ENCODE measurements at places on chromosomes 16 and 17.

DNA sequence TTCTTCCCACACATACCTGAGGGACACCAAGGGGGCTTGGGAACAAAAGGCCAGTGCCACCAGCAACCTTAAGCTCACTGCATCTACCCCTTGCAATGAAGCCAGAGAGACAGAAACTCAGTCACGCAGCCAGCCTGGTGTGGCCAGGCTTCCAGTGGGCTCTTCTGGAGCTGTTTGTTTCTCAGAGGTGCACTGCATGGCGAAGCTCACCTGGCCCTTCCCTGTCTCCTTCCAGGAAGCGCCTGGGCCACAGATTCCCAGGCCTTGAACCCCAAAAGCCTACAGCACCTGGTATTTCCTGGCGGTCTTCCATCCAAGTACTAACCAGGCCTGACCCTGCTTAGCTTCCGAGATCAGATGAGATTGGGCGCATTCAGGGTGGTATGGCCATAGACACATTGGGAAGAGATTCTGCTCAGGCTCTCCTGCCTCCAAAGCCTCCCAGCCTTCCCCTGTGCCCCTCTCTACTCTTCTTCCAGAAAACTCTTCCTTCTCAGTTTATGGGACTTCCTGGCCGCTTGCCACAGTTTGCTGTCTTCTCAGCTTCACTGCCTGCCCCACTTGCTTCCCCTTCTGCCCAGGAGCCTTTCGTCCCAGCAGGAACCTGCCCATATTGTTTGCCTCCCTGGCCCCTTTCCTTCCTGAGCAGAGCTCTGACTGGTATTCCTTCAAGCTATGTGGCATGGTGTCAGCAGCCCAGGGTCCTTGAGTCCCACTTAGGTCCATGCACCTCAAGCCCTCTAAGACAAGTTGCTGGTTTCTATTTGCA is 1.6 kb downstream of the CISD3 start:
- DNase-seq = no peak

DNA sequence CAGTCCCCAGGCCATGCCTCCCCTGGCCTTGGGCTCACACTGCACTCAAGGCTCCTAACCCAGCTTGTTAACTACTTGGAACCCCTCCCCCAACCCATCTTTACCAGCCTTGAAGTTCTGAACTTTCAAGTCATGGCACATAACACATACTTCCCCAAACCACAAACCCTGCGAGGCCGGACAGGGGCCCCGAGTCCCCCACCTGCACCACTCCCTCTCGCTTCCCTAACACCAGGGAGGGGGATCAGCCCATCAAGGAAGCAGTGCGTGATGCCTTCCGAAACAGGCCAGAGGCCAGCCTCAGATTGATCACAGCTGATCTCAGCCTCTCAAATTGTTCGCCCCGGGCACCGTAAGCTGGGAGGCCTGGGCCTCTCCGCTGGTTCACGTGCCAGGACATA is 3.0 kb upstream of the NLRC3 start:
- no peak for DNase-seq

DNA sequence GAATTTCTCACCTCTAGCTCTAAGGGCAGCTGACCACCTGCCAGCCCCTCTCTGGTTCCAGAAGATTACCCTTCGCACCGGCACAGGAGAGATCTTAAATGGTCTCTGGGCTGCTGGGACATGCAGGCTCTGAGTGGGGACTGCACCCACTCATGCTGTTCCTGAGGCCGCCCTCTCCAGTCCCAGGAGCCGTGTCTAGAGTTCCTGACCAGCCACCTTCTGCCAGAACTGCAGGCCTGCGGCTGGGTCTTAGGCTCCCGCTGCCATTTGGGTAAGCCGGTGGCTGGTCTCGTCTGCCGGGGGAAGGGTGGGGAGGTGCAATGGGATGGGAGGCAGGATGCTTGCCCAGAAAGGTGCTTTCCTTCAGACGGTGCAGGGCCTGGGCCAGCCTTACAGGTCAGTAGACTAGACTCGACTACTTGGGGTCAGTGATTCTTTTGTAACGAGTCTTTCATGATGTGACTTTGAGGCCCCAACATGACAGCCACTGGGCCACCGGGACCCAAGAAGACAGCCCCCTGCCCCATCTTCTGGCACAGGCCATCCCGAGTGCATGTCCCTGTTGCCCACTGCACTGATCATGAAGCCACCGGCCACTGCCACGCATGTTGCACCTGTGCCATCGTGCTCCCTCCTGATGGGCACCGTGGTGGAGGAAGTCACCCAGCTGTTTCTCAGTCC is 26.4 kb downstream of the B9D1 start:
- DNase-seq = no peak

DNA sequence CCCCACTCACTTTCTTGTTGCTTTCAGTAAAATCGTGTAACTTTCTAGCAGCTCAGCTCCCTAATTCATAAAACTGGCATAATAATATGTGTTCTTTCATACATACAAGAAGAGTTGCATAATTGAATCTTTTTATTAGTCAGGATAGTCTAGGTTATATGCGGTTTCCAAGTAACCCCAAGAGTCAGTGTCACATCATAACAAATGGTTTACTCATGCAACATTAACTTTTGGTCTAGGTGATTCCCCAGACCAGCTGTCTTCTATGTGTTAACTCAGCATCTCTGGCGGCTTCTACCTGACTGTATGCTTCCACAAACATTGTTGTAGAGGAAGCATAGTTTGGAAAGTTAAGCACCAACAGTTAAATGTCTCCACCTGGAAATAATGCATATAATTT is 1000.4 kb downstream of the CDH11 start:
- DNase-seq = no peak

- DNase-seq = no peak
Observed at GRCh38 chr17:80861418-80861815, 130.2 kb upstream of the CHMP6 start.

DNA sequence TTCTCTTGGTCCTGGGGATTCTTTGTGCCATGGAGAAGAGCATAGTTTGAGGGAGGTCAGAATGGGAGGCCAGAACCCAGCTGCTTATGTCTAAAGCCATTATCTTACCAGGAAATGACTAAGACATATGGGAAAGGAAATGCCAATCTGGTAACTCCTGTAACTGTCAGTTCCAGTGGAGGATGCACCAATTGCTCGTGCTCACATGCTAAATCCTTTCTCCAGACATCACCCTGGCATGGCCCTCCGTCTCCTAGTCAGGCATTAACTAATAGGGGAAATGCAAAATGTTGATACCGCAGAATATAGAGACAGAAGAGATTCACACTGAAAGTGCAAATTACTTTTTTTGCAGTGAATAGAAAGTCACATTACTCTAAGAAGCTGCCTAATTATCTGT is 255.6 kb upstream of the HSBP1 start:
- no peak for DNase-seq

DNA sequence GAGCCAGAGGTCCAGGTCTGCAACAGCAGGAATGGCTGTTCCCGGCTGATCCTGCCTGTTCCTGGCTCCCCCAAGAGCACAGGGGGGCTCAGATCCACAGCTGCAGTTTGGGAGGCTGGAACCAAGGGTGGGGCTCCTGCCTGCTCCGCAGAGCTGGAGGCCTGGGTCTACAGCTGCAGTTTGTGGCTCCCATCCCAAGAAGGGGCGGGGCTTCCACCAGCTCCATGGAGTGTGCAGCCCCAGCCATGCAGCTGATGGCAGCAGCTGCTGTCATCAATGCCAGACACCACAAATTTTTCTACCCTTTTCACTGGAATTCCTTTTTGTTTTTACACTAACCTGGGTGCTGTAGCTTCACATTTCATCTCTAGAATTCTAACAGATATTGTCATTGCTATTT is 135.4 kb upstream of the KIF2B start:
- no peak for DNase-seq

DNA sequence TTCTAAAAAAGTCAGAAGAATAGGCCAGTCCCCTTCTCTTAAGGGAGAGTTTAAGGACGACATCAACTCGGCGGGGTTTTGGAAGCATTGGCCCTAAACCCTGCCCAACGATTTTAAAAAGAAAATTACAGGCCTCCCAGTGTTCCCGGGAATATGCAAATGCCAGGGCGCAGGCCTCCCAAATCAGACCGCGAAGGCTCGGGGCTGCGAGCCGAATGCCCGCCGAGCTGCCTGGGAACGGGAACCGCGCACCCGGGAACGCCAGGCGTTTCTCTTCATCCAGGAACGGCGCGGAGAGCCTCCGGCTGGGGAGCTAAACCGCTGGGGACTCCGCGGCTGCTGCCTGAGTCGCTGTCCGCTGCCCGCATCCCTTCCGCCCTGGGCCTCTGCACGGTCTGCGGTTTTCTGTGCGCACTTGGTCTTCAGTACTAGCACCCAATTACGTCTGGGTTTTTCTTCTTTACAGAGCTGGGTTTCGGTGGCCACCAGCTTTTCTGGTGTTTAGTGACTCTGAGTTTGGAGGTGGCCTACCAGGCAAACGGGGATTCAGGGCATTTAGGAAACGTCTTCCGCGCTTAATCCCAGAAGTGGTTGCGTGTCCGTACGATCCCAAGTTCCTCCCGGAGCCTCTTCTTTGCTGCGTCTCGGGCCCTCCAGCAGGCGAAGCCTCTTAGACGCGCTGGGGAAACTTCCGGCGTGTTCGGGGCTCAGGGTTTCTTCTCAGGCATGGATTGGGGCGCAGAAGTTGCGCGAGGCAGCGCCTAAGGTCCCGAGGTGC is 5.7 kb downstream of the IRX5 start:
- DNase-seq = no peak

DNA sequence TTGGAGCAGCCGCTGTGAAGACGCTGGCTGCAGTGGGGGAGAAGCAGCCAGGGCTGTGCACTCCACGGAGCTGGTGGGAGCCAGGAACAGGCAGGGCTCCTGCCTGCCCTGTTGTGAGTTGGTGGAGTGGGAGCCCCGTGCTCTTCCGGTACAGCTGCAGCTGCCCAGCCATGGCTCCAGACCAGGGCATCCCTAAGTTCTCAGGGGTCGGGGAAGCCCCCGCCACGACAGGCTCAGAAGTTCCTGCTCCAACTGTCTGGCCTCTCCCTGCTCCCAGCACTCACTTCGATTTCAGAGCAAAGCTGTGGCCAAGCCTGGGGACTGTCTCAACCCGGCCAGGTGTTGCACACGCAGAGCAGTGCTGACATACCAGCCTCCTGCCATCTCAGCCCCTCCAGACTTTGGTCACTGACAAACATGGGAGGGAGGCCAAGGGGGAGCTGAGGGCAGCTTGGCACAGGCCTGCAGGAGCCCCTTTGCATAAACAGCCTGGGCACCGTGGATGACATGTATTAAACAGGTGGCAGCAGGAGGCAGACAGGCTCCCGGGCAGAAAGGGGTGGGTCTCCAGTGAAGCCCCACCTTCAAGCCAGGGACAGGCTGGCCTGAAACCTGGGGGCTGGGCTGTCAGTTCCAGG is 13.9 kb upstream of the KDM8 start:
- DNase-seq = no peak

DNA sequence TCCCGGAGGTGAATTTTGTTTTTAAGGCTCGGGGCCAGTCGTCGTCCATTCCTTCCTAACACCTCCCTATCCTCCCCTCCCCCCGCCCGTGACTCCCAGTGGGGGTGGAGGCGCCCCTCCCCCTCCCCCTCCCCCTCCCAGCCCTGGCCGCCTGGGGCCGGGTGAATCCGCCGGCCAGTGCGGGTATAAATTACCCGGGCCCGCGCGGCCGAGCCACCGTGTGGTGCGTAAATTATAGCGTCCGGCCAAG is 2.0 kb upstream of the GSE1 start:
- no peak for DNase-seq

- no peak for DNase-seq
Observed at GRCh38 chr16:70254180-70254964, 2.6 kb upstream of the EXOSC6 start.

GRCh38 chr16:81076566-81077075 is 417 bp downstream of the C16orf46 start:
- peak; percentile 92 for DNase-seq

- DNase-seq = no peak
Observed at GRCh38 chr16:50501986-50502615, 46.1 kb upstream of the NKD1 start.

DNA sequence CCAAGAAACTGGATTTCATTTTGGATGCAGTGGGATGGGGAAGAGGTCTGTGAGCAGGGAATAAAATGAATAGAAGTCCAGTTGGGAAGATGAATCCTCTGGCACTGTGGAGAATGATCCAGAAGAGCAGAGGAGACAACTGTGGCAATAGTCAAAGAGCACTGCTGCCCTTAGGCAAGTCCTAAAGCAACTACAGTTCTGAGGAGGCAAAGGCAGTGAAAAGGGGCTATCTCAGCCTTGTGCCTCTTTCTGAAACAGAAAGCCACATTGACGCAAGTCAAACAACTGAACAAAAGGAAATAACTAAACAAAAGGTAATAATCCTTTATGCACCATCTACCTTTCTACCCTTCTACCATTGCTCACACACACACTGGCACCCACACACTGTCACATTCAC is 238.0 kb upstream of the AXIN2 start:
- DNase-seq = peak; percentile 20

DNA sequence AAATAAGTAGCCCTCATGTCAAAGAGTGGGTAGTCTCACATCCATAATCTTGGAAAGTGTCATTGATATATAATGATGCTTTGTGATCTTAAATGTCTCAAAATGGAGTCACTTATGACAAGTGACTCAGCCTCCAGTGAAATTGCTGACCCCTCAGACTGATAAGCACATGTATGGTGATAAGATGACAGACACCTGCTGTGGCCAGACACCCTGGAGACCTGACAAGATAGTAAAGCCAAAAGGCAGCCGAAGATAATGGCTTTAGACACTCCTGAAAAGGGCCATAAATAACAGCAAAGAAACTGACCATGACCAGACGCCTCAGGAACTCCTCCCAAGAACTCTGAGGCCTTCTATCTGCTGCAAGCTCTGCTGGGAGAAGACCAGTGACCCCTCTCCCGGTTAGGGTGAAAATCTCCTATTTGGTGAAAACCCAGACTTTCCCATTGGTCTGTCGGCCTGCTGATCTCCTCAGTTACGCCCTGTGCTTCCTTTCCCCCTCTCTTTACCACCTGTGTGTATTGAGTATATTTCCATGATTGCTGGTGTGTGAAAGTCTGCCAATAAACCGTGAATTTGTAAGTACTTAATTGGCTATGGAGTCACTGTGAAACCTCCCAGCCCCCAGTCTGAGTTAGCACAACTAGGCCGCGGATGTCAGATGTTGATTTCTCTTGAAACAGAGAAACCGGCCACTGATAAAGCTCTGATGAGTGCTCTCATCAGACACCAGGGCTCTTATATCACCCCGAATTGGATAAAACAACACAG is 226.7 kb upstream of the MYOCD start:
- no peak for DNase-seq

DNA sequence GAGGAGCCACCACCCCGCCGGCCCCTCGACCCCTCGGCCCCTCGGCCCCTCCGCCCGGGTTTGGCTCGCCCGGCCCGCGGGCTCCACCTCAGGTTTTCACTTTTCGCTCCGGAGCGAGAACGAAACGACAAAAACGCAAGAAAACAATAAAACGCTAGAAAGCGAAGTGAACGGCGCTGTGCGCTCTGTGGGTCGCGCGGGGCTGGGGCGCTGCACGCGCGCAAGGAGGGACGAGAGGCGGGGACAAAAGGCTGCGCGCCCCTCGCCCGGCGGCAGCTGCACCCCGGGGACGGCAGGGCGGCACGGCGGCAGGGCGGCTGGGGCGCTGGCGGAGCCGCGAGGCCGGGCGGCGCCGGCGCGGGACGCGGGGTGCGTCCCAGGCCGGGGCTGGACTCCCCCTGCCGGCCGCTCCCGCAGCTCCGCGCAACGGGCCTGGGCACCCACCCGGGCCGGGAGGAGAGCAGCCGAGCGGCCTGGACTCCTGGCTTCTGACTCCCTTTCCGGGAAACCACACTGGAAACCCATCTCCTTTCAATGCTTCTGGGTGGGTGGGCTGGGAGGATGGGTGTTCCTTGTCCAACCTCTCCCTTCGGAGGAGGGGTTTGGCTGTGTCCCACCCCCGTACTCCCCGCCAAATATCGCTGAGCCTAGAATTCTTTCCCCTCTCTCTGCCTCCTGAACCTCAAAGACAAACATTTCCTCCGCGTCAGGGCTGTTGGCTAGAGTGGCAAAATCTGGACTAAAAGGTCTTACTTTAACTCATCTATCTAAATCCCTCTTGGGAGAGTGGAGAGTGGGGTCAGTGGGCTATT is 9.9 kb downstream of the TBX2 start:
- DNase-seq = no peak
